ENCODE measurements at places on chromosomes 6 and 20.

DNA sequence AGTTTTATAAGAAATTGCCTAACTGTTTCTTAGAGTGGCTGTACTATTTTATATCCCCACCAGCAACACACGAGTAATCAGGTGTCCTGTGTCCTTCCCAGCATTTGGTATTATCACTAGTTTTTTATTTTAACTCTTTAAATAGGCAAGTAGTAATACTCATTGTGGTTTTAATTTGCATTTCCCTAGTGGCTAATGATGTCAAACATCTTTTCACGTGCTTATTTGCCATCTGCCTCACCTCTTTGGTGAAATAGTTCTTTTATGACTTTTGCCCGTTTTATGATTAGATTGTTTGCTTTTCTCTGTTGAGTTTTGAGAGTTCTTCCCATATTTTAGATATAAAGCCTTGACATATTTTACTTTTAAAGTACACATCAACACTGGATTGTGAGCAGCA lies 57.8 kb downstream of the GCLC start:
- DNase-seq: no peak

- no peak for DNase-seq
These were observed 60.1 kb downstream of the SLC16A10 start for GRCh38 chr6:111147440-111147839.

GRCh38 chr20:53399592-53400335 lies 193.9 kb downstream of the ZNF217 start:
- no peak for DNase-seq

GRCh38 chr6:166656230-166657151 lies 29.4 kb upstream of the RPS6KA2 start:
- DNase-seq: no peak

- DNase-seq: no peak
These were observed 4.3 kb downstream of the BMP6 start for GRCh38 chr6:7730001-7730783.

GRCh38 chr6:71602385-71603007 lies 283.9 kb upstream of the RIMS1 start:
- no peak for DNase-seq

GRCh38 chr20:40717343-40717865 lies 28.4 kb upstream of the MAFB start:
- no peak for DNase-seq

DNA sequence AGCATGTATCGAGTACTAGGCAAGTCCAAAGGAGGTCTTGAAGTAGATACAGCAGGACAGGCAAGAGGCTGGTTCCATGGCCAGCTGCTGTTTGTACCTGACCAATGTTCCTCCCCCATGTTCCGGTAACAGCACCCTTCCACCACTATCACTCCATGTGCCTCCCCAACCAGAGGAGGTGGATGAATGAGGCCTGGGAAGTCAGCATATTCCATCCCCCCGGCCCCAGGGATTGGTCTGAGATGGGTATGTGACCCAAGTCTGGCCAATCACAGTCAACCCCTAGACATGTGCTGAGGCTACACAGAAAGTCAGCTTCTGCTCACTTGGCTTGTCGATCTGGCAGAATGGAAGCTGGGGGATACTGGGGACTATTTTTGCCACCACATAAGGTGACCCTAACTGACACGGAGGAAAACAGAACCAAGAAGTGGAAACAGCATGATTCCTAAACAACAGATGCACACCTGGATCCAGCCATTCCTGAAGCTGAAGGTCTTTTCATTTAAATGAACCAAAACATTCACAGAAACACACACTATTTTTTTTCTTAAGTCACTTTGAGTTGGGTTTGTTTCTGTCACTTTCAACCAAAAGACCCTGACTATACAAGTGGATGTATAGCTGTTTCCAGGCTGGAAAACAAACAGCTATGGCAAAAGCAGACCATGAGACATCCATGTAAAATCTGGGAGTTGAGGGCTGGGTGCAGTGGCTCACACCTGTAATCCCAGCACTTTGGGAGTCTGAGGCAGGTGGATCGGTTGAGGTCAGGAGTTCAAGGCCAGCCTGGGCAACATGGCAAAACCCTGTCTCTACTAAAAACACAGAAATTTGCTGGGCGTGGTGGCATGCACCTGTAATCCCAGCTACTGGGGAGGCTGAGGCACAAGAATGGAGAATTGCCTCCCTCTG lies 70.4 kb upstream of the PTPN1 start:
- DNase-seq: no peak

All from osteocyte (in vitro differentiated cells).